ENCODE measurements at places on chromosomes 6 and 20. TPM values are rescaled to one million over a fixed set of nuclear protein-coding genes. Genes with fewer than 3 reads are reported as not detected.
A peak's percentile ranks its signal among the peaks of the same experiment; 100 is the strongest.

Gene MCHR2
- total RNA-seq = not detected

Gene TRIM10
- 1.8 TPM for total RNA-seq

Gene PNPLA1
- 1.3 TPM for total RNA-seq

Gene SLC32A1
- not detected for total RNA-seq

Gene GSS
- 32.6 TPM for total RNA-seq

Gene RTEL1
- 19.7 TPM for total RNA-seq

Gene RSPH4A
- total RNA-seq = 46.1 TPM

Gene KCNK17
- 2.6 TPM for total RNA-seq

Gene AIF1
- total RNA-seq = 38.7 TPM

Gene NRN1
- 9.4 TPM for total RNA-seq

DNA sequence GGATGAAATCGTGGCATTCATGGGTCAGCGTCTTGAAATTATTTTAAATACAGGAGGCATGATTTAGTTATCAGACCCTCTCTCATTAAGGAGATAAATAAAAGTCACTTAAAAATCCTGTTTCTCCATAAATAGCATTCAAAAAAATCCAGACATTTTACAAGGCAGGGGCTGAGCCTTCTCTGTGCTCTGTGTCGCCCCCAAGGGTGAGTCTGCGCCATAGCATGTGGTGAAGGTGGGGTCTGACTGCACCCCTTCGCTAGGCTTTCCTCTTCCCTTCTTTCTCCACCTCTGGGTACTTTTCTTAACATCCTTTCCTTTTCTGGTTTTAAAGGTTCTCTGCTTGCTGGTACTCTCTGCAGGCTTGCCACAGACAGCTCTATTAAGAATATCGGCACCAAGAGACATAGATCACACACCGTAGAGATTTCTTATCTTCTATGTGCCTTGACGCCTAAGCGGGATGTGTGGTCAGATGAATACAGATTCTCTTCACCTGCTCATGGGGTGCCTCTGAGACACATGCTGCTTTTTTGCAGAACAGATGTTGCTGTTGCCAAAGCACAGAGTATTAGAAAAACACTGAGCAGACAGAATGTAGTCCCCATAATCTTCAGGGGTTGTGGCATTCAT, 20.1 kb upstream of the FAM209A start:
- DNase-seq = no peak

- DNase-seq = no peak
Measured at GRCh38 chr6:138638604-138639003, 135.0 kb upstream of the CCDC28A start.

- DNase-seq = no peak
Measured at GRCh38 chr6:111750753-111751673, 122.2 kb downstream of the FYN start.

DNA sequence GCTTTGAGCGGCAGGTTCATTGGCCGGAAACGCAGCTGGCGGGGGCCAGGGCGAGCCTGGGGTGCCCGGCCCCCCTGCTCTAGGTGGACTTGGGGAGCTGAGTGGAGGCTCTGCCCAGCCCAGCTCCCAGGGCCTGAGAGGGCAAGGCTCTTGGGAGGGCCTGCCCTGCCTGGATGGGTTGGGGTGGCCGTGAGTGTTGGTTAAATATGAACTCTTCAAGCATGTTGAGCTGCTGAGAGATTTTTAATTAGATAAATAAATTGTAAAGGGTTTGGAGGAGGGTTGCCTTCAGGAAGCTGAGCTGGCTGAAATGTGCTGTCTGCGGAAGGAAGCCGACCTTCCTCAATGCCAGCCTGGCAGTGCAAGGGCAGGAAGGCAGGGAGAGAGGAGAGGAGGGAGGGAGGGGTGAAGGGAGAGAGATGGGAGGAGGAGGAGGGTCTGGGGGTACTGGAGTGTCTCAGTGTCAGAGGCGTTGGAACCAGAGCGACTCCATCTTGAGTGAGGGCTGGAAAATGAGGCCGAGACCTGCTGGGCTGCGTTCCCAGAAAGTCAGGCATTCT, 39.4 kb upstream of the PMEPA1 start:
- peak; percentile 56 for DNase-seq

DNA sequence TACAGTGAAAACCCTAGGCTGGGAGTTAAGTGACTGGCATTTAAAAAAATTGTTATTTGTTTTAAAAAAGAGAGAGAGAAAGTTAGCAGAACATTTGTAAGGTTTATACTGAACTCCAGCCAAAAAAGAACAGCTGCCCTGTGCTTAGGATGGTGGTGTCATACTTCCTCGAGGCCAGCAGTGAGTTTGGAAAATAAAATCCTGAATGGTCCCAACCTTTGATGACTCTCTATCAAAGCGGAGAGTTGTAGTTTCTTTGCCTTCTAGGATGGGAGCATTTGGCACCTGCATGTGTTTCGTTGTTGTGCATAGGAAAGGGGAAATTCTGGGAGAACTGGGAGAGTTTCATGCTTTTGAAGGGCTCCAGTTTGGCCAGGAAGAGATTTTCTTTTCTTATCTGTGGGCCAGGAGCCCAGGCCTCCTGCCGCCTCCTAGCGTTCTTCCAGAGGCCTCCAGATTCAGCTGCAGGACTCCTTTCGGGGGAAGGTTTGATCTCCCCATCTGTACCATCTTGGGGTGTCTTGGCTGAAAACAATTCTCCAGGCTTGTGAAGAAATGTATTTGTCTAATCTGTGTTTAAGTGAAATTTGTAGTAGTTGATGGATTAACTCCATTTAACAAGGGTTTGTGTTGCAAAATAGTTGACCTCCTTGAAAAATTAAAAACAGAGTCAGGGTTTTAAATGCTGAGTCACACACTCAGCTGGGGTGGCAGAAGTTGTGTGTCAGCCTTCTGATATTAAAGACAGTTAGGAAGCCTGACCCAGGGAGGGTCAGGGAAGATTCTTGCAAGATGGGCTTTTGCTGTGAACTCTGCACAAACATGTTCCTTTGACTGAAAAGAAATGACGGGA, 63.4 kb downstream of the TXNDC5 start:
- peak; percentile 79 for DNase-seq

GRCh38 chr20:50598074-50598473, 87.9 kb downstream of the PTPN1 start:
- DNase-seq = no peak

GRCh38 chr6:56521976-56522375, 120.7 kb downstream of the DST start:
- no peak for DNase-seq

- DNase-seq = no peak
Measured at GRCh38 chr6:161107779-161108730, 116.5 kb downstream of the MAP3K4 start.

GRCh38 chr20:50572938-50573777, 63.0 kb downstream of the PTPN1 start:
- DNase-seq = peak; percentile 53

DNA sequence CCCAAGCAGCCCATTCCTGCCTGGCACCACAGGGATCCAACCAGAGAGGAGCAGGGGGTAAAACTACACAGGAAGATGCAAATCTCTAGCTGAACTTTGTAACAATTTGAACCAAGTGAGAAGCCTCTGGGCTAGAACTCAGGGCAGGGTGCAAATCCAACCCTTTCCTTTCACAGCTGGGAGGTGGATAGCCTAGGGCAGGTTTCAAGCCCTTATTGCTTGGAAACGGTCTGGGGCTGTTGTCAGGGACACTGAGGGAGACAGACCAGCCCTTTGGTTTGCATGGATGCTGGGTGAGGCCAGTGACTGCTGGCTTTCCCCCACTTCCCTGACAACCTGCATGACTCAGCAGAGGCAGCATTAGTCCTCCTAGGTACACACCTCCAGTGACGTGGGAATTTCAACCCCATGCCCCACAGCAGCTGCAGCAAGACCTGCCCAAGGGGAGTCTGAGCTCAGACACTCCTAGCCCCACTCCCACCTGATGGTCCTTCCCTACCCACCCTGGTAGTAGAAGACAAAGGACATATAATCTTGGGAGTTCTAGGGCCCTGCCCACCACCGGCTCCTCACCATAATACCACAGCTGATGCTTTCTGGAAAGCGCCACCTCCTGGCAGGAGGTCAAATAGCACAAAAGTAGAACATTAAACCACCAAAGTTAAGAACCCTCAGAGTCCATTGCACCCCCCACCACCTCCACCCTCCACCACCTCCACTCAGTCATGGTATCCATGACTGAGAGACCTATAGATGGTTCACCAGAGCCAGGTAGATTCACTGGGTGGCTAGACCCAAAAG, 797.7 kb upstream of the MAN1A1 start:
- no peak for DNase-seq

- no peak for DNase-seq
Measured at GRCh38 chr6:134405386-134406087, 87.6 kb upstream of the SGK1 start.

GRCh38 chr6:145178391-145178790, 556.9 kb downstream of the EPM2A start:
- DNase-seq = no peak

DNA sequence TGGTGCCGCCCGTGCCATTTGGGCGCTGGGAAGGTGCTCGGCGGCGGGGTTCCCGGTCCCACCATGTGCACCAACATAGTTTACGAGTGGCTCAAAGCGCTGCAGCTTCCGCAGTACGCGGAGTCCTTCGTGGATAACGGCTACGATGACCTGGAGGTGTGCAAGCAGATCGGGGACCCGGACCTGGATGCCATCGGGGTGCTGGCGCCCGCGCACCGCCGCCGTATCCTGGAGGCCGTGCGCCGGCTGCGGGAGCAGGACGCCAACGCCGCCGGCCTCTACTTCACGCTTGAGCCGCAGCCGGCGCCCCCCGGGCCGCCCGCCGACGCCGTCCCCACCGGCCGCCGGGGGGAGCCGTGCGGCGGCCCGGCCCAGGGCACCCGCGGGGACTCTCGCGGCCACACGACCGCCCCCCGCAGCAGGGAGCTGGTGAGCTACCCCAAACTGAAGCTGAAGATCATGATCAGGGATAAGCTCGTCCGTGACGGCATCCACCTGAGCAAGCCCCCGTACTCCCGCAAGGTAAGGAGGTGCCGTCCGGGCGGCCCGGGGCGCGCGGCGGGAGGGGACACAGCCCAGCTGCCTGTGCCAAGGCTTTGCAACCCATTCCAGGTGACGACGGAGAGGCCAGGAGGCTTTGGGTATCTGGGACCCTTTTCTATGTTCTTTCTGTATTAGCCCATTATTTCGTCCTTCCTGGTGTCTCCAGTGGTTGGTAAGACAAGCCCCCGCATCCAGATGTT, 547 bp downstream of the SAMD5 start:
- peak; percentile 51 for DNase-seq

- DNase-seq = no peak
Measured at GRCh38 chr20:17276101-17276500, 49.3 kb downstream of the PCSK2 start.

GRCh38 chr20:12775041-12775440, 233.7 kb upstream of the SPTLC3 start:
- DNase-seq = no peak

DNA sequence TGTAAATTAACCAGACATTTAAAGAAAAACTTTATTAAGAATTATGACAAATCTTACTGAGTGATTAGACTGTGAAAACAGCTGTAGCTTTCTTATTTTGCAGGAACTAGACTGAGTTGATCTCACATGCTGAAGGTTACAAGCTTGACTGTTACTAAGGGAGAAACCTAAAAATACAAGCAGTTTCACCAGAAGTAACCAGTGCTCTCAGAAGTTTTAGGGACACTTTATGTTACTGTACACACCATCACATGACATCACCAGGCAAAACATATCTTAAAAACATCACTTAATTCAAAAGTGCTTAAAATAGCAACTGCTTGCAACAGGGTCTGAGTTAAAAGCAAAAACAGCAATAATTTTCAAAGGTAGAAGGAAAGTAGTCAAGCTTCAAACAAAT, 5.4 kb downstream of the FBXO30 start:
- DNase-seq = no peak

- peak; percentile 72 for DNase-seq
Measured at GRCh38 chr20:1802385-1803060, 92.7 kb upstream of the SIRPA start.

DNA sequence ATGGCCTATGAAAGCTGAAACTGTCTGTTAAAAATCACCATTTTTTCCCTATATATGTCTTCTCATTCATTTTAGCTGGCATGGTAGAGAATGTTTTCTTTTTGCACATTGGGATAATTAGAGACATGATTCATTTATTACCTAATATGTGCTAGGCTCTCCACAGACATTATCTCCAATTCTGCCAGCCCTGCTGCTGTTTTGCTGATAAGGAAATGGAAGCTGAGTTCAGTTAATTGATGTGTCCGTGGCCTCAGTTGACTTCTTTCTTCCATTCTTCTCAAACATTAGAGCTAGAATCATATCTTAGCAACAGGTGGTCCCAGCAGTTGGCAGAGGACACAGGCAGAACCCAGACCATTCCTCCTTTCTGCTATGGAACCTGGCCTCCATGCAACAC, 644.1 kb upstream of the CITED2 start:
- DNase-seq = no peak

GRCh38 chr6:102670735-102671134, 1277.2 kb downstream of the GRIK2 start:
- DNase-seq = peak; percentile 79

DNA sequence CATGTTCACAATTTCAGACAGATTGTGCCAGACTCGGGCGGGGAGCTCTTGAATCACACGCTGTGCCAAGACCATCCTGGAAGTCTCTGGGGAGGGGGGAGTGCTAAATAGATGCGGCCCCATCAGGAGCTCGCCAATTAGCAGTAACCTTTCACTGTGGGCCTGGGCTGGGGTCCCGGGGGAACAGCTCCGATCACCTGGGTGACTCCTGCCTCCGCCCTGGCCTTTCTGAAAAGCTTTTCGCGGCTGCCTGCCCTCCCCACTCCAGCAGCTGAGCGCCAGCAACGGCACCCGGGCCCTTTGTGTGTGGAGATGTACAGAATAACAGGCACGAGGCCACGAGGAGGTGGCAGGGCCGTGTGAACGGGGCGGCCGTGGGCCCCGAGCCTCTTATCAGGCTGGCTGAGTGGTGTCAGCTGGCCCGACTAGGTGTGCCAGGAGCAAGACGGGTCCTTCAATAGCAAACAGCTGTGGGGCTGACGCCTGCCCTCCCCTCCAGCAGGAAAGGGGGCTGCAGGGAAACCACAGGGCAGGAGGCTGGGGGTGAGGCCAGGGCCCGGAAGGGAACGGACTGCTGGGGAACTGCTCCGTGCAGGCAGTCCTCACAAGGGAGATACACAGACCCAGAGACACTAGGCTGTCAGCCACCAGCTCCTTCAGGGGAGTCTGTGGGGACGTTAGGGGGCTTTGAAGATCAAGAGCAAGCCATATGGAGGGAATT, 56.8 kb downstream of the NOL4L start:
- peak; percentile 60 for DNase-seq

DNA sequence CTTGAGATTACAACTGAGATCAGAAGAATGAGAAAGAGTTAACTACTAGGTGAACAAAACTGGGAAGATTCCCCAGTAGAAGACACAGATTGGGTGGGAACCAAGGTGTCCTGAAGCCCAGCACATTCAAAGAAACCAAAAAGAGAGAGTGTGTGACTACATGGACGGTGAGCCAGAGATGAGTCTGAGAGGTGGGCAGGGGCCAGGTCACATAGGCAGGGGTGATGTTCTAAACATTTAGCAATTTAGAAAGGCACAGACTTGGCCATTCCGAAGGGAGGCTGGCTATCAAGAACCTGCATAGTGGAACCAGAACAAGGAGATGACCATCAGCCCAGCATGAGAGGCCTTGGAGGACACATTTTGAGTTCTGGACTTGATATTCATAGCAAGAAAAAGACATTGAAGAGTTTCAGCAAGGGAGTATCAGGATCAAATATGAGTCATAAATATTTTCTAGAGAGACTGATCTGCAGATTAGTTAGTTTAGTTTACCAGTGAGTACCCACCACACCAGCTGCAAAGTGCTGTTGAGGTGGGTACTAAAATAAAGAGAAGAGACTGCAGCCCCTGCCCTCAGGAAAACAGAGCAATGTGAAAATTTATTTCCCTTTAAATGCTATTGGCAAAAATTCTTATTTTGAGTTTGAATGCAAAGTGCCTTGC, 340.5 kb upstream of the PRDM1 start:
- DNase-seq = no peak
